ENCODE measurements at places on chromosomes 2 and 18.

DNA sequence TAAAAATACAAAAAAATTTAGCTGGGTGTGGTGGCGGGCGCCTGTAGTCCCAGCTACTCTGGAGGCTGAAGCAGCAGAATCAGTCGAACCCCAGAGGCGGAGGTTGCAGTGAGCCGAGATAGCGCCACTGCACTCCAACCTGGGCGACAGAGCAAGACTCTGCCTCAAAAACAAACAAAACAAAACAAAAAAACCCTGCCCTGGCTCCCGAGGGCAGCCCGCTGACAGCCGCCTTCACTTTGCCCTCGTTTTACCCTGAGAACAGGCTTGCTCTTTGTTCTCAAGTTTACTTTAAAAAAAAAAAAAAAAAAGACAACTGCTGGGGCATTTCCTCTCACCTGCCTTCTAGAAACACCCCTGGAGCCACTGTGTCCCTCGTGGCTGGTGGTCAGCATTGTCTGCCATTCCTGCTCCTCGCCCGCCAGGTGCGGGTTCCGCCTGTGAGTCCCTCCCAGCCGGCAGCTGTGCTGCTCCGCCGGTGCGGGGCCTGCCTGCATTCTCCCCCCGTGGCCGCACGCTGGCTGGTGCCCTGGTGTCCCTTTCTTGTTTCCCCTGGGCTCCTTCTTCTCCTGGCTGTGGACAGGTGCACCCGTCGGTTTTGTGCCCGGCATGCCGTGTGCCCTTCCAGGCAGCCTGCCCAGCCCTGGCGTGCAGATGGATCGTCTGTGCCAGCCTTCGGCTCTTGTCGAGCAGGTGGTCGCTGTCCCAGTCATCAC is 105.7 kb downstream of the USP40 start:
- DNase-seq: no peak

- DNase-seq: peak; percentile 25
These were observed 37.7 kb upstream of the TBC1D8 start for GRCh38 chr2:101188683-101189405.

DNA sequence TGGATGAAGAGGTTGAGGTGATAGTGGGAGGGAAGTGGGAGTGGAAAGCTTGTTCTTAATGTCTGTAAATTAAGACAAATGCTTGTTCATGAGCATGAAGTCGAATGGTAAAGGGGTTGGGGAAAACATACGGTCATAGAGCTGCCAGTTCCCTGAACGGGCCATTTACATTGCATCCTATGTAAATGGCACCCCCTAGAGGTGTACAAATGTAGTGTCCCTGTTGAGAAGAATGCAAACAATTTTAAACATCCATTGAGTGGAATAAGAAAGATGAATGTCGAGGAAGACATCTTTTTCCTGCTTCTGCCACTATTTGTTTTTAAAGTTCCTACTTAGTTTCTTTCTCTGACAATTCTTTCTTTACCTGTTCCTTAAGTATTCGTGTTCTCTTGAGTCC is 155.7 kb downstream of the RDH14 start:
- DNase-seq: peak; percentile 4

DNA sequence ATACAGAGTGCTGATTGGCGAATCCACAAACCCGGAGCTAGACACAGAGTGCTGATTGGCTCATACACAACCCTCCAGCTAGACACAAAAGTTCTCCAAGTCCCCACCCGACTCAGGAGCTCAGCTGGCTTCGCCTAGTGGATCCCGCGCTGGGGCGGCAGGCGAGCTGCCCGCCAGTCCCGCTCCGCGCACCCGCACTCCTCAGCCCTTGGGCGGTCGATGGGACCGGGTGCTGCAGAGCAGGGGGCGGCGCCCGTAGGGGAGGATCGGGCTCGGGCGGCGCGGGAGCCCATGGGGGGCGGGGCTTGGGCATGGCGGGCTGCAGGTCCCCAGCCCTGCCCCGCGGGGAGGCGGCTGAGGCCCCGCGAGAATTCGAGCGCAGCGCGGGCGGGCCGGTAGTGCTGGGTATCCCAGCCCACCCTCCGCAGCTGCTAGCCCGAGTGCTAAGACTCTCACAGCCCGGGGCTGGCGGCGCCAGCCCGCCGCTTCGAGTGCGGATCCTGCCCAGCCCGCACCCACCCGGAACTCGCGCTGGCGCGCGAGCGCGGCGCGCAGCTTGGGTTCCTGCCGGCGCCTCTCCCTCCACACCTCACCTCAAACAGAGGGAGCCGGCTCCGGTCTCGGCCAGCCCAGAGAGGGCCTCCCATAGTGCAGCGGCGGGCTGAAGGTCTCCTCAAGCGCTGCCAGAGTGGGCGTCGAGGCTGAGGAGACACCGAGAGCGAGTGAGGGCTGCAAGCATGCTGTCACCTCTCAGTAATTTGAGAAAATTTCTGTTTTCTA is 75.5 kb upstream of the ATP5MC3 start:
- no peak for DNase-seq

DNA sequence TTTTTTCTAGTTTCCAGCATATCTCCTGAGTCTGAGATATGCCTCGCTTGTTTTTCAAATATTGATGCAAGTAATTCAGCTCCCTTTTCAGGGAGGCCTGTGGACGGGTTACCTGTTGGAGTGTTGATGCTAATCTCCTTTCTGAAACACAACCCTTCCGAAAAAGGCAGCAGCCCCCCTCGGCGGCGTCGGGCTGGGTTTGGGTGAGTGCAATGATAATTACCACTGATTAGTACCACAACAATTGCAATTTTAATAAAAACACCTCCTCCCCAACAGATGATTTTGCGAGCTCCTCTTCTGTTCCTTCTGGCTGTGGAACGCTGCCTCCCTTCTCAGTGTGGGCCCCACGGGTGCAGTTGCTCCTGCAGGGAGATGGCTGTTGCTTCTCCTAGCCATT is 66.3 kb downstream of the PTGR3 start:
- no peak for DNase-seq

DNA sequence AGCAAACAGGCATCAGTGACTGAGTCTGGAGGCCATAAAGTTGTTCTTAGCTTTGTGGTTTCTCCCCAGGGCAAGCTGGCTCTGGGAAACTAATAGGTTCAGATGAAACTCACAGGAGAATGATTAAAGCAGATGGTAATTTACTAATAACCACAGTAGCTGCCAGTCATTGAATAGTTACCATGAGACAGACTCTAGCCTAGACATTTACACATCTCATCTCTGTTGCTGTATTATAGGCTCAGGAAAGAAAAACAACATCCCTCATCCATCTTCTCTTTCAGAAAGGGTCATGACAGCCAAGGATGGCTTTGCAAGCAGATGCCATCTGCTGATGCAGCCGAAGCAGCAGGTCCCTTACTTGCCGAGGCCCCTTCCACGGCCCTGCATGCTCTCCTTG is 314.0 kb upstream of the ID2 start:
- no peak for DNase-seq

- DNase-seq: no peak
These were observed 78.7 kb upstream of the OTX1 start for GRCh38 chr2:62971936-62972335.

- no peak for DNase-seq
These were observed 21.4 kb upstream of the MGAT5 start for GRCh38 chr2:134232461-134232860.

- DNase-seq: no peak
These were observed 106.3 kb upstream of the CDCA7 start for GRCh38 chr2:173248381-173248780.

- DNase-seq: no peak
These were observed 42.1 kb upstream of the FAM124B start for GRCh38 chr2:224444021-224444420.

- DNase-seq: no peak
These were observed 29.0 kb downstream of the LPIN1 start for GRCh38 chr2:11775384-11775783.

- no peak for DNase-seq
These were observed 5.5 kb downstream of the CCDC102B start for GRCh38 chr18:68803356-68803755.

GRCh38 chr18:33853187-33853586 is 275.2 kb downstream of the ASXL3 start:
- no peak for DNase-seq

- peak; percentile 34 for DNase-seq
These were observed 9.6 kb upstream of the LRP1B start for GRCh38 chr2:142140434-142140845.

DNA sequence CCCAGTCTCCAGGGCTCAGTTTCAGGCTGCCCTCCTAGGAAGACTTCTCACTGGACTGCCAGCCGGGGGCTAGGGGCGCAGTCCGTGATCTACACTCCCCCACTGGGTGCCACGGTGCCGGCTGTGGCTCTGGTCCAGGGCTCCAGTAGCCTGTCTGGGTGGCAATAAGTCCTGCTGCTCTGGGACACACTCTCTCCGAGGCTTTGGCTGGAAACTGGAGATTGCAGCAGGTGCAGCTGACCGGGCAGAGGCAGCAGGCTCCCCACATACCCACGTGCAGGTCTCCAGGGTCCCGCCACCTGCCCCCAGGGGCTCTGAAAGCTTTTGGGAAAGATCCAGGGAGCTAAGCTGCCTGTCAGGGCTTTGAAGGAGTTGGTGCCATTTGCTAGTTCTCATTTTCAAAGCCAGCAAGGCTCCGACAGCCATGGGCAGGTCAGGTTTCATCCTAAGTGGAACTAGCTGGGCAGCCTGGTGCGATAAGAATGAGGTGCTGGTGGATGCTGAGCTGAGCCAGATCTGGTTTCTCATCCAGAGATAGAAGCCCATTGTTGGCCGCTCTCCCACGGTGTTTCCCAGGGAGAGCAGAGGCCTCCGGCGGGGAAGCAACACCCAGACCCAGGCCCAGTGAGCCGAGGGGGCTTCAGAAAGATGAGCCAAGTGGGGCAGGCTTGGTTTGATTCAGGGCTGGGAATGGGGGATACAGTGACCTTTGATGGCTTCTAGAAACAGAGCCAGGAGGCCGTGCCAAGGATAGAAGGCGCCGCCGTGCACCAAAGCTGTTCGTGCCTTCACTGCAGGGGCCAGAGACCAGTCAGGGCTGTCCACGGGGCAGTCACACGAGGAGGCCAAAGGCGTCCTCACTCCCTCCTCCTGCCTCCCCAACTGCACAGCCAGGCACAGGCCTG is 141.7 kb upstream of the GPC1 start:
- no peak for DNase-seq

- DNase-seq: no peak
These were observed 2.6 kb downstream of the ASIC4 start for GRCh38 chr2:219516888-219517287.

DNA sequence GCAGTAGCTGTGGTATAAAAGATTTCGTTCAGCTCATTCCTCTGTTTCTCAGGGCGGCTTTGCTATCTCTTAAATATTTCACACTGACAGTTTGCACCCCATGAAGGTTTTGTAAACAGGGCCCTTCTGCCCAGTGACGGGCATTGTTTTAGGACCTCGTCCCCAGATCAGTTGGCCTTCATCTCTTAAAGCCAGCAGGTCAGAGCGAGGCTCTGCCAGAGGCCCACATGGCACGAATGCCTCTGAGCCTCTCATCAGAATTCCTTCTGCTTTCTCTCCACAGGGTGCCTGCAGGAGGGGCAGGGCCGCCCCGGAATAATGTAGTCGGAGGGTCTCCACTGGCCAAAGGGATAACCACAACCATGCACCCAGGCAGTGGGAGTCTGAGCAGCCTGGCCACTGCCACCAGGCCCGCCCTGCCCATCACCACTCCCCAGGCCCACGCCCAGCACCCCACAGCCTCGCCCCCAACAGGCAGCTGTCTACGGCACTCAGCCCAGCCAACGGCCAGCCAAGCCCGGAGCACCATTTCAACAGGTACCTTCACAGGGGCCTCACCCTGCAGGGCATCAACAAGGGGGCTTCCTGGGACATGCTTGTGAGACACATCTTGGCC is 177.0 kb downstream of the SEPTIN10 start:
- no peak for DNase-seq

- no peak for DNase-seq
These were observed 437.0 kb upstream of the ETAA1 start for GRCh38 chr2:66960161-66960560.

DNA sequence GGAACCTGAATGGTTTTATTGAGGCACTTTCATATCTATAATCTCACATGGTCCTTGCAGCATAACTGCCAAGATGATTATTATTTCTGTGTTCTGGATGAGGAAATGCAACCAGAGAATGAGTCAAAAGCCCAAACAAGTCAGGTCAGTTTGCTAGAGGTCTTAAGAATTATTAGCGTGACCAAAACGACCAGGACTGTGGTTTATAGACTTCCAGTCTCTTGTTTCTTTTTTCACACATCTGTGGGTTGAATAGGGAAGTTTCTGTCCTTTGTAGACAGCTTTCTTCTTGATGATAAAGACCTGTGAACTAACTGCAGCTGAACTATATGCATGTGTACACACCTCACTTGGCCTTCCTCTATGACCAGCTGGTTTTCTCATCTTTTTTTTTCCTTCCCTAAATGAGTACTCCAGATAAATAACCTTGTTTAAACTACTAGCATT is 13.9 kb downstream of the ADAM23 start:
- DNase-seq: no peak

GRCh38 chr2:144217853-144218633 is 301.9 kb downstream of the ZEB2 start:
- no peak for DNase-seq

DNA sequence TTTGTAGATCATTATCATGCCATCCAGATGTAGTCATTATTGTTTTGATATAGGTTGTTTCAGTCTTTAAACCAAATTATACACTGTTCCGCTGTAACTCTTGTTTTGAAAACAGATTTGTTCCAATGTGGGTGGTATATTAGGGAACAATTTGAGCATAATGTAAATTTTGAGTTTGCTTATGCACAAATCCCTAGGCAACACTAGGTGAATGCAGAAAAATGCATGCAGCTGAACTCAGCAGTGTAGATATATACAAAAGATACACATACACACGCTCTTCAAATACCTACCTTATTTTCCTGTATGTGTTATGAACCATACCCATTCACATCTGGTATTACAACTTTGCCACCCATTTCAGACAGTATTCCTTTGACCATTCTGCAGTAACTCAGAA is 35.8 kb downstream of the MSH2 start:
- DNase-seq: no peak

- DNase-seq: no peak
These were observed 59.4 kb downstream of the MMADHC start for GRCh38 chr2:149527998-149528755.

DNA sequence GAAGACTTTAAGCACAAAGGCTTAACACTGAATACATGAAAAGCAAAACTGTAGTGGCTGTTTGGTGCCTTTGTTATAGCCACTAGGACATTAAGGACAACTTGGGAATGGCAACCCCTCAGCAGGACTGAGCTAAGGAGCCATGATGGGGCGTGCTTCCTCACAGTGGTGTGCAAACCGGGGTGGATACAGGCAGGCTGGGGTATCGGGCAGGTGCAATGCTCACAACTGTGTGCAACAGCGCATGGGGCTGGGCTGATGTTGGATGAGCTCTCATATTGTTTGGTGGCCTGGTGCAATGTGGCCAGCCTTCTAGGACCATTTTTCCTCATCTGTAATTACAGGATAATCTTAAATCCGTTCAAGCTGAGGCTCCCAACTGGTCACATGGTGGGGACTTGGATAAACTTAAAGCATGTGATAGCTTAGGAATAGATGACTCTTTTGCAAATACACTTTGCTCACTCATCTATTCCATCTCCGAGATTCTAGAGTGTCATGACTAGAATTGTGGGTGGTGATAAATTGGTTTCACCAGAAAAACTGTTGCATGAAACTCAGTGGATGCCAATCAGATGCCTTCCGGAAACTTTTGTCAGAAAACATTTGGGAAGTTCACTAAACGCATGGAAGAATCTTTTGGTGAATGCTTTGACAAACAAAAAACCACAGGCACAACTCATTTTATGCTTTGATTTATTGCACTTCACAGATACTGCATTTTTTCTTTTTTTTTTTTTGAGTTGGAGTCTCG is 116.5 kb downstream of the PXDN start:
- DNase-seq: no peak

GRCh38 chr2:237471438-237472186 is 15.4 kb upstream of the MLPH start:
- peak; percentile 65 for DNase-seq

GRCh38 chr2:26245231-26245732 is 543 bp downstream of the HADHB start:
- DNase-seq: peak; percentile 65
